ENCODE measurements at places on chromosomes 2 and 18.
A peak's percentile ranks its signal among the peaks of the same experiment; 100 is the strongest.

- no peak for DNase-seq
Measured at GRCh38 chr2:128307595-128307994, 11.1 kb downstream of the HS6ST1 start.

DNA sequence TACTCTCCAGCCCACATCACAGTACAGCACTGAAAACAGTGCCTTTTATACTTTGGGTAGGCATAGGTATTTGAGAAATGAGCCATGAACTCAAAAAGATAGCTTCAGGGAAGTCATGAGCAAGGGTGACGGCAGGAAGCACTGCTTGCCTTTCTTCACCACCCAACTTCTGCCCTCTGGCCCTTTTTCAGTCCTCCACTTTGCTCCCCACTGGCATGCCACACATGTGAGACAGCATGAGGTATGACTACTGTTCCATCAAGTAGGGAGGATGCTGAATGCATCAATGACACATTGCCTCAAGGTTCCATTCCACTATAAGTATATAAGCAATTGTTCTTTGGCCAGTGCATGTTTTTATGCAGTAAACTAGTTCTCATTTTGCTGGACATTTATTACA lies 373.0 kb downstream of the NRXN1 start:
- DNase-seq, result no peak

DNA sequence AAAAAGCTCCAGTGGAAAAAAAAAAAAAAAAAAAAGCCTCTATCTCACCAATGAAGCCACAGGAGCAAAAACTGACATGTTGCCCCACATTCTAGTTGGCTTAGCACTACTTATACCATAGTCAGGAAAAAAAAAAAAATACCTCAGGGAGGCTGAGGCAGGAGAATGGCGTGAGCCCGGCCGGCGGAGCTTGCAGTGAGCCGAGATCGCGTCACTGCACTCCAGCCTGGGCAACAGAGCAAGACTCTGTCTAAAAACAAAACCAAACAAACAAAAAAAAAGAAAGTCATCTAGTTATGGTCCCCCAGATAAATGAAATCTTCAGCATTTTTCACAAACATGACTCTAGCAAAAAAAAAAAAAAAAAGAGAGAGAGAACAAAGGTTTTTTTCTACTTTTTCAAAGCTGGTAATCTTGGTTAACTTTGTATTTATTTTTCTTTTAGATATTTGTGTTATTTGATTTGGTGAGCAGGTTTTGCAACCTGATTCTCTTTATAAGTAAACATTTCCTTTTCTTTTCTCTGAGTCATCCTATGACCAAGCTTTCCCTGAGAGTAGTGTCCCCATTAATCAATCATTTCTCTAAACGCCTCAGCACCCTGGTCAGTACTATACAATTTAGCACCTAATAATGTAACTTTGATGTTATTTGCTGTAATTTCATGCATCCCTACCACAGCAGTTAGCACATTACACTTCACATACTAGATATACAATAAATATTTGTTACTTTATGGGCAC lies 273.7 kb upstream of the PIK3C3 start:
- no peak for DNase-seq

DNA sequence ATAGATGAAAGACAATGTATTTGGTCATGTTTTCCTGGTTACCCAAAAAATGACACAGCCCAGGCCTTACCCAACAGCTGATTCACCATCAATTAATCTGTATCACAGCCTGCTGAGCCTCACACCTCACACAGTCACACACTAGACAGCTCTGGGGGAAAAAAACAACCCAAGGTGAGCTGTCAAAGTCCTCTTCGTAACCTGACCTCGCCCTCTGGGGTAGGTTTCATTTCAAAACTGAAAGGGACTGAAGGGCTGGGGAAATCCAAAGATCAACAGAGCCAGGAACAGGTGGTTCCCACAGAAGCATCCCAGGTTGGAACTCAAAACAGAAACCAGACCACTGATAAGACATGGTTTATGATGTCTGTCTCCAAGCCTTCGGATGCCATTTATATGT lies 18.2 kb upstream of the PCBP1 start:
- peak; percentile 63 for DNase-seq

DNA sequence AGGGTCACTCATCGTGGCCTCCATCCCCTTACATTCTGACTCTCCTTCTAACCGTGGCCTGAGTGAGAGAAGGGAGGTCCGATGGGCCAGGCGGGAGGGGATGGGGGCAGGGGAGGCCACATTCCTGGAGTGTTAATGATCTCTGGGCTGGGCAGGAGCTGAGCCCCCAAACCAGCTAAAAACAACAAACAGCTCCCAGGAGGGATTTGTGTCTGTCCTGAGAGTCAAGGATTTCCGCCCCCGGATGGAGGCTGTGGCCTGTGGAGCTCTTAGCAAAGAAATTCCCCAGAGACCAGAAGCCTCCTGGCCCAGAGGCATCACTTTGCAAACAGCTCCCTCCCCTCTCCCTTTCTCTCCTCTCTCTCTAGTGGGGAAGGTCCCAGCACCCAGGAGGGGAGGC lies 23.5 kb downstream of the EMX1 start:
- no peak for DNase-seq

GRCh38 chr18:63195326-63196159 lies 124.0 kb downstream of the BCL2 start:
- no peak for DNase-seq

DNA sequence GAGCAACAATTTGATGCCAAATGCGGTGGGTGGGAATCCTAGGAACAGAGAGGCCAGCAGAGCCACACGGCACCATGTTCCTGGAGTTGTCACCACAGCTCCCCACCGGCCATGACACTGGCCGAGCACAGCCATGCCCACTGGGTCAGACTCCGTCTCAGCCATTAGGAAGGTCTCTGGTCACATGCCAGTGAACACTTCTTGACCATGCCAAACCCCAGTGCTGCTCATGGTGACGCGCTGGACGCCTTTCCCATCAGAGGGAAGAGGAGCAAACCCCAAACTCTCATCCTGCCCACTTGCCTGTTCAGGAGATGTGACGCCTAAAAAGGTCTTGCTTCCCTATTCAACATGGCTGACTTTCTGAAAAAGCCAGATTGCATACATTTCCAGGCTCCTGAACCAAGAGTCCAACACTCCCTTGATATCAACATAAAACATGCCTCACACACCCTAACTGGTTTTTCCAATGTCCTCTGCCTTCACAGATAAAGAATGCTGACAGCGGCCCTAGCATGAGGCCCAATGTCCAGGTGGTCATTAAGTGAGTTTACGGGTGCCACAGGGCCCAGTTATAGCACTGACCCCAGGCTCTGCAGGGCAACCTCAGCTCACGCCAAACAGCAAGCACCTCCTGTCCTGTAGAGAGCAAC lies 31.9 kb downstream of the TFCP2L1 start:
- no peak for DNase-seq

DNA sequence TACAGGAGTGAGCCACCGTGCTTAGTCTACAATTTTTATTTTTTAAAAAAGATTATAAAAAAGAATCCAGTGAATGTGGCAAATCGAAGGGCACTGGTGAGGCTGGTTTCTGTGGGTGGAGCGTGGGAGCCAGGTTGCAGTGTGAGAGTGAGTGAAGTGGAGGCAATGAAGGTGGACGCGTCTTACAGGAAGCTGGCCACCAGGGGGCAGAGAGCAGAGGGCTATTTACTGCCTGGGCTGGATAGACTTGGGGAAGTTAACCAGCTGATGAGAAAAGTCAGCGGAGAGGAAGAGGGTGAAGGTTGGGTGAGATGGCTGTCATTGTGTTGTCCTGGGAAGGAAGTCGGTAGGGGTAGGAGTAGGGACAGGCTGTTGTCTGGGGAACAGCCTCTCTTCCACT lies 6.8 kb downstream of the SCTR start:
- peak; percentile 19 for DNase-seq

- DNase-seq, result no peak
Measured at GRCh38 chr18:36303211-36303844, 5.8 kb downstream of the FHOD3 start.

DNA sequence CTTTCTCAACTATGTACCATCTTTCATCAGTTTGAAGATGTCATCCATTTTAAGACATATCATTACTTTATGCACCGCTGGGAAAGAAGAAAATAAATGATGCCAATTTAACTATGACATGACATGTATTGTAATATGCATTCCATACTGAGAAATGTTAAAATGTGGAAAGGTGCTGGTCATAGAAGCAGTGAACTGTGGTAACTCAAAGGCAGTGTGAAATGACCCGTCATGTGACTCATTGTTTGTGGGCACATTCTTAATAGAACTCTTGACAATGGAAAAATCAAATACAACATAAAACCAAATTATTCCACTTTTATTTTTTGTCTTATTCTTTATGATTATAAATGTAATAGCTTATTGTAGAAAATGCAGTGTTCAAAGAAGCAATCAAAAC lies 455.0 kb upstream of the ST6GAL2 start:
- no peak for DNase-seq

- DNase-seq, result no peak
Measured at GRCh38 chr2:127115471-127116199, 8.7 kb upstream of the BIN1 start.

DNA sequence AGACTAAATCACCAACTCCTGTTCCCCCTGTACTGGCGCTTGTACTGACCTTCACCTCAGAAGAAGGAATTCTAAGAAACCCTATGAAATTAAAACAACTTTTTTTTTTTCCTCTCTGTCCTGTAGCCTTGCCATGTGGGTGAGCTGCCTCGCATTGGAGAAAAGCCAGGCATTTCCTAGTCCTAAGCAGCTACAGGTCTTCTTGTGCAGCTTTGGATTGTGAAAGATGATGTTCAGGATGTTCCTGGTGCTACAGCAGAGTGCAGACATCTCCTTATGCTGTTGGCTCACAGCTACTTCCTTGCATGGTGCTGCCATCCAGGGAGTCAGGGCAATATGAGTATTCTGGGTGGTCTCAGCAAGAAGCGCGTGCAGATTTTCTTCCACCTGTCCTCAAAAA lies 11.9 kb downstream of the PIK3C3 start:
- DNase-seq, result no peak

DNA sequence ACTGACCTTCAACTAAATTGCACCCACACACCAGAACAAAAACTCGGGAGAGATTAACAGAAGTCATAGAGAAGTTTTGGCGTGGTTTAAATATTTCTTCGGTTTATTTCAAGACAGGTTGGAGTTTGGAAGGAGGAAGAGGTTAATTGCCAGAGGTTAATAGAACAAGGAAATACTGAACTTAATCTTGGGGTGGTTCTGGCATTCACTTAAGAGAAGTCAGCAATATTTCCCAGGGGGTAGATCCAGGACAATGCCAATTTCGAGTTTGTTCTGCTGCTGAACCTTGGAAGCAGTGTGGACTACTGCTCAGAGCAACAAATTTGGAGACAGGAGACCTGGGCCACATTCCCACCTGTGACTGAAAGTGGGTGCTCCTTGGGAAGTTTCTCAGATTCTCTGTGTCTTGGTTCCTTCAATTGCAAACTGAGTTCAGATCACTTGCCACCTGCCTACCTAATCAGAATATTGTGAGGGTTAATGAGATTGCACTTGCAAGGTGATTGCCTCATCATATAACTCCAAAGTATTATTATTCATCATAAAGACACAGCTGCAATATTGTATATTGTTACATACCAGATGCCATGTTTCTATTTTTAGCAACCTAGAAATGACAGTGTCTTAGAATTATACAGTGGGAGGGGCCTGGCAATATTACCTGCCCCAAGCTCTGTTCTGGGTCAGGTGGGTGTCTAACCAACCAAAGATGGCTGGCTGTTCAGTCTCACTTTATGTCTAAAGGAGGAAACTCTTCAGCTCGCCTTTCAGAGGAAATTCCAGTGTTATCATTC lies 217.4 kb downstream of the CDCA7 start:
- no peak for DNase-seq

DNA sequence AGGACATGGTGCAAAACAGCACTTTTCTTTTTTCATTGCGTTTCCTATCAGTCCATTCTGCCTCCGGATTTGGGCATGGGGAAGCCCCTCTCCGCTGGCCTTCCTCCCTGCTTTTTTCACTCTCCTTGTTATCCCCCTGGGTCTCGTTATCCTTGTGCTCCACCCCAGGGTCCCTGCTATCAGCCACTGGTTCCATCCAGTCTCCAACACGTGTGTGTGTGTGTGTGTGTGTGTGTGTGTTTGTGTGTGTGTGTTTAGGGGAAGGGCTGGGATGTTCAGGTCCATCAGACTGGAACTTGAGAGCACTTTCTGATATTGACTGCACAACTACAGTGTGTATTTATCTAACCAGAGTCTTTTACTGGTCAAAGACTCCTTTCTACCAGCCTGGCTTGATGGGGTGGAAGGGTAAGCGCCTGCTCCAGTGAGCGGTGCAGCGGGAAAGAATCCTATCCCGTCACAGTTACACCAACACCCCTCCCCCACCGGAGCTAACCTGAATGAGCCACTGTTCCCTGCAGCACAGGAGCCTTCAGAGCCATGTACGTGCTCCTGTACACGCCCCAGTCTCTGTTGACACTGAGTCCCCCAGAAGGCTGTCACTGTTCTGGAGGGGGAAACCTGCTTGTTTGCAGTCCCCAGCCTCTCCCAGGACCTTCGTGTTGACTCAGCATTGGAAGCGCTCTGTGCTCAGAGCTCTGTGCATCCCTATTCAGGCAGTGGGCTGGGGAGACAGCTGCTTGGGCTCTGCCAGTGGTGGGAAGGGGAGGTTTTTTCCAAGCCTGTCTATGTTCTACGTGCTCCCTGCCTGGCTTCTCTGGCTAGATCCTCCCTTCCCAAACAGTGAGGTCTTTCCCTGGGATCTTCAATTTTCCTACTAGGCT lies 4.6 kb downstream of the INHA start:
- no peak for DNase-seq

DNA sequence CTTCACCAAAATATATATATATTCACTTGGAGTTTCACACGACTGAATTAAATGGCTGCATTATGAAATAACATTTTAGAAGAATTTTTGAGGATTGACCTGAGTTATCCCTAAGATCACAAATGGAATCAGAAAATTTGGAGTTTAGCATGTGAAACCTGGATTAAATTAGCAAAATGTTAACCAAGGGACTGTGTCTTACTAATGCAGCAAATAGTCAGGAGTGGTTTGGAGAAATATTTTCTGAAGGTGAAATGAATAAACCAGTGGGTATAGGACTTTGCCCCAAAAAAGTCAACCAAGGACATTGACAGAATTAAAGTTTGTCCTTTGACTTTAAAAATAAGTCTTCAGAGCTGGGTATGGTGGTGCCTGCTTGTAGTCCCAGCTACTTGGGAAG lies 111.2 kb downstream of the PRPF40A start:
- no peak for DNase-seq

DNA sequence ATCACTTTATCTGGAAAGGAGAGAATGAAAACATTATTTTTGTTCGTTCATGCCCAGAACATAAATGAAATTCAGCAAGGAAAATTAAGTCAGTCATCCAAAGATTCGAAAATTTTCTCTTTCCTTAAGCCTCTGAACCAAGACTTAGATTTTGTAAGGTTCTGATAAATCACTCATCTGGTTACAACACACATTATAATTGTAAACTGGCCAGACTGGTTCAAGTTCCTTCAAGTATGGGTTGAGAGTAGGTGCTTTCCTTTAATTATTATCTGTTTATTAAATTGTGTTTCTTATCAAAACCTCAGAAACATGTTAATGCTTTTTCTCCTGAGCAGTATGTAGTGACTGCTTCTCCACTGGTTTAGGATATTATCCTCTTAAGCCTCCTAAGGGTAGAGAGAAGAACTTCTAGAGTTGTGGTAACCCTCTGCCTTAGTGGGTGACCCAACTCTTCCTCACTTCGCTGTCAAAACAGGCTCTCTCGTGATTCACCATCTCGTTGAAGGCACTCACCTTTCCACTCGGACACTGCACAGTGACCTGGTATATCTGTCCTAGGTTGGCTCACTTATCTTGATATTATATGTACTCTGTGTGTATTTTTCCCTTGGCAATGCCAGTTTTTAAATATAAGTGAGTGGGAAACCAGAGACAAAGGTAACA lies 325.9 kb downstream of the PAX3 start:
- DNase-seq, result no peak
